Cardiac septum (tissue), 1 donor: ENCODE measurements at places on chromosomes 1 and 21. TPM values are rescaled to one million over a fixed set of nuclear protein-coding genes. Genes with fewer than 3 reads are reported as not detected.

Gene PCP4
- total RNA-seq, result 1.5 TPM

DNA sequence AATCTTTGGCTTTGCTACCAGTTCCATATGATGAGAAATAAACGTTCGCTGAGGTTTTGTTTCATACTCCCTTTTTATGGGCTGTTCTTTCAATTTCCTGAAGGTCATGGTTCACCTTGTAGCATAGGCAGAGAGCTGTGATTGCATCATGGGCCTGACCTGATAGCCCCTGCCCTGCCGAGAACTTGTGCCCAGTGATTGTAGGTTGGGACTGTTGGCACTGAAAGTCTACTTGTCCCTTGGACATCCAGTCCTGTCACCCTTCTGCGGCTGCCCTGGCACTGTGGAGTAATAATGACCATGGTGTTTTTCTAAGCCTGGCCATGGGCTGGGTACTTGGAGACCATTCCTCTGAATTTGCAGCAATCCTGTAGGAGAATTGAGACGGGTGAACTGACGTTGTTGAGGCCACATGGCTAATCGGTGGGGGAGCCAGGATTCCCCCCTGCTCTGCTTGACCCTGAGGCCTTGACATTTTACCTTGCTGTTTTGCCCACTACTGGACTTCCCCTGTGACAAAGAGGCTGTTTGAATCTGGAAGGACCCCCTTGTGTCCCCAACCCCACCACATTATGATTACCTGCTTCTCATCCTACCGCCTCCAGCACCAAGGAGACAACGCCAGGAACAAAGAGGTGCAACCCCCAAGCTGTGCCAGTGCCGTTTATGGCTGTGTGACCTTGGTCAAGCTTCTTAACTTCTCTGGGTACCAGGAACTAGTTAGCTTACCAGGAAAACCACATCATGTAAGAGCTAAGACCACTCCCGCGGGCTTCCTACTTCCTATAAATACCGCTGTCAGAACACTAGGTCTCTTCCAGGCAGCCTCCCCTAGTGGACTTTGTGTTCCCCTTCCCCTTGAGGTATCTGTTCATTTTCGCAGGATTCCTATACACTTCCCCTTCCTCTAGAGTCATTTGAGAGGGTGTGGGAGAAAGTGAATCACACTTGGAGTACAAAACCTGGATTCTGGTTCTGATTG, 23.4 kb downstream of the SESN2 start:
- DNase-seq, result no peak

DNA sequence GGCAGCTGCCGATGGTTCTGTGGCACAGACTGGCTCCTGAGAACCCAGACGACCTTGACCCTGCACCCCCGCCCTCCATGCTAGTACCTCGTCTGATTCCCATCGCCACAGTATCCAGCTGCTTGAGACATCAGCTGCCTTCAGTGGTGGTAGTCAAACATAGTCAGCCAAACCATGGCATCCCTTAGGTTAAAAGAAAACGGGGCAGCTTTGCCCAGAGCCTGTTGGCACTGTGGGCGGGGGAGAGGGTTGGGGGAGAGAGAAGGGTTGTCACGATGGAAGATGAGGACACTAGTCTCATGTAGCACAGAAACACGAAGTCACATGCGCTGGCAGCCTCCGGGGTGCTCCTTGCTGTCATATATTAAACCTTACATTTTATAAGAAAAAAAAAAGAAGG, 961 bp upstream of the TDRD5 start:
- no peak for DNase-seq

- no peak for DNase-seq
Measured at GRCh38 chr1:67371681-67372080, 58.5 kb downstream of the SERBP1 start.
